CD4-positive, alpha-beta T cell treated with Interleukin-6 for 4 hours (primary cell): ENCODE measurements at places on chromosomes 5 and 9.

GRCh38 chr5:14211818-14212803 is 69.0 kb downstream of the TRIO start:
- no peak for DNase-seq

GRCh38 chr9:4464911-4465513 is 25.3 kb upstream of the SLC1A1 start:
- no peak for DNase-seq

DNA sequence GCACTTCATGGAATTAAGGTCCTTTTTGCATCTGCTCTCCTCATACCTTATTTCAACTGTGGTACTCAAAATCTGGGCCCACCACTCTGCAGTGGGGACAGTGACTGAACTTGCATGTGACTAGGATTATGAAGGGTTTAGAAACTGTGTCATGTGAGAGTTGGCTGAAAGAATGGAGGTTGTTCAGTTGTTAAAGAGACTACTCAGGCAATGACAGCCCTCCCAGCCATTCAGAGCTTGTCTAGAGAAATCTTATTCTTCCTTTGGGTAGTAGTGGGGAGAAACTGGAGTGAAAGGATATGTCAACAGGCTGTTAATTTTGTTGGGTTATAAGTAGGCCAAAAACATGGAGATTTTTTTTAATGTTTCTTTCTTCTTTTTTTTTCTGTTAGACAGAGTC is 10.3 kb downstream of the AOPEP start:
- DNase-seq, result no peak

DNA sequence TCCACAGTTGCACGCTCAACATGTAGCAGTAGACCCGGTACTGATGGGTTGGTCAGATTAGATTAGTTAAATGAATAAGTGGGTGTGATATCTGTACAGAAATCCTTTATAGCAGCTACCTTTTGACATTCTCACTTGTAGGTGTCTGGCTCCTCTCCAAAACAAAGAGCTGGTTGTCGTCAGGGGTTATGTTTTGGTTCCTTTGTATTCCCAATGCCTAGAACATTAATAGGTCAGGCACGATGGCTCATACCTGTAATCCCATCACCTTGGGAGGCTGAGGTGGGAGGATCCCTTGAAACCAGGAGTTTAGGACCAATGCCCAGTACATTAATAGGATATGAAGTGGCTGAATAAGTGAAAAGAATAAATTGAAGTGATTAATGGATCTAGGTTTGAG is 182.1 kb downstream of the SNCAIP start:
- DNase-seq, result no peak

GRCh38 chr5:97545886-97546535 is 363.0 kb upstream of the RIOK2 start:
- DNase-seq, result no peak

DNA sequence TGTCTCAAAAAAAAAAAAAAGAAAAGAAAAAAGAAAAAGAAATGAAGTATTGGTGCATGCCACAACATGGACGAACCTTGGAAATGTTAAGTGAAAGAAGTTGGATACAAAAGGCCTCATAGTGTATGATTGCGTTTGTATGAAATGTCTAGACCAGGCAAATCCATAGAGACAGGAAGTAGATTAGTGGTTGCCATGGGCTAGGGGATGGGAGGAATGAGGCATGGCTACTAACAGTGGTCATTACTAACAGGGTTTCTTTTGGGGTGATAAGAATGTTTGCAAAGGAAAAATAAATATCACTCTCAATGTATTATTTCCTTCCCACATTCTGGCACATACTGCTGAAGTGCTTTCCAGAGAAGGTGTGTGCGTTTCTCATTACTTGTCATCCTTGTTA is 44.1 kb downstream of the UGCG start:
- DNase-seq, result no peak

DNA sequence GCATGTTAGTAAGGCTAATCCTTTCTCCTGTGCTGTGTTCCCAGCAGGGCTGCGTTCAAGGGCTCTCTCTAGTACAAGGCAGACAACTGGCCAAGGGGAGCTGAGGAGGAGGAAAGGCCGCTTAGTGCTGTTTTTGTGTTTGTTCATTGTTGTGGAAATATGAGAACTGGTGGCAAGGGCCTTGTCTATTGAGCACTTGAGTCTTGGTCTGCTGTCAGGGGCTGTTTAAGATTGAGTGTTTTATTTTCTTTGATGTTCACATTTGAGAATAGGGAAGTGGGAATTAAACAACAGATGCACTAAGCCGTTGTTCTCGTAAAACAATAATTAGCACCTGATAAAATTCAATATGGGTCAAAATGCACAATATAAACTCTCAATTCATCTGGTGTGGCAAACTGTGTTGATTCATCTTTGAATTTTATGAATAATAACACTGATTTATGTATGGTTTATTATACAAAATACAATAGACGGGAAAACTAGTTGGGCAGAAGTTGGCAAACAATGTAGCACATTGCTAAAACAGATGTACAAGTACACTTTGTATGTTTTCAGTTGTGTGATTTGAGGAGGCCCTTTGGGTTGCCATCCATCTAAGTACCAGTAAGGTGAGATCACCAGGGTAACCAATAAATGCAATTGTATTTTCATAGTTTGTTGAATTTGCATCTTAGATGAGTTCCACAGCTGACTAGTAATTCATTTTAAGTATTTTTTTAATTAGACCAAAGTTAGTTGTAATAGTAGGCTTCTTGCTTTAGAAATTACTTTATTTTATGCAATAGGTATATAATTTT is 97.6 kb upstream of the GRHPR start:
- DNase-seq, result no peak

DNA sequence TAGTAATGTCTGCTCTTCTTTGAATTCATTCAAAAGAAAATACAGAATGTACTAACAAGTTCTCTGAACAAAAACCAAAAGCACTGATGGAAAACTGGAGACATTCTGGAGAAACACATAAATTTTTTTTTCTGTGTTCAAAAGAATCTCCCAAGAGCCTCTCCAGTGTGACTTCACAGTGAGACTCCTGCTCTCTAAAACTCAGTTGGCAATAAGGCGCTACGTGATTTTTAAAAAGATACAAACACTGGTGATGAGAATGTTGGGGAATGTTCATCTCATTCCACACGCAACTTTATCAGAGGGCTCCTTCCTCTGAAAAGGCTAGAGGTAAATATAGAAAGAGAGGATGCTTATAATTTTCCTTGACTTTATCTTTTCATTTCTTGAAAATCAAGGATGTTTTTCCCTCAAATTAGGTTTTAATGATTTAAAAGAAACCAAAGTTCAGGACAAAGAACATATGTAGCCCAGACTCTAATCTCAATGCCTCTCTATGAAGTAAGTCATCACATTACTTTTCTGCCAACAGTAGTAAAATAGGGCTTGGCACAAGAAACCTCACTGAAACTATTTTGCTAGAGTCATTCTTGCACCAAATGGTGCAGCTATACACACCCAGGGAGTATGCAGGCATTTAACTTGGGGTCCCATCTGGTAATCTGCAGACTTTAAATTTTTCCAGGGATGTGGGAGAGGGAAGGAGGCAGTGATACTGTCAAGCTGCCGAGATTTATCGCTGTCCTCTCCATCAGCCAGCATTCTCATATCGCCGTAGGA is 12.9 kb upstream of the AOPEP start:
- no peak for DNase-seq

DNA sequence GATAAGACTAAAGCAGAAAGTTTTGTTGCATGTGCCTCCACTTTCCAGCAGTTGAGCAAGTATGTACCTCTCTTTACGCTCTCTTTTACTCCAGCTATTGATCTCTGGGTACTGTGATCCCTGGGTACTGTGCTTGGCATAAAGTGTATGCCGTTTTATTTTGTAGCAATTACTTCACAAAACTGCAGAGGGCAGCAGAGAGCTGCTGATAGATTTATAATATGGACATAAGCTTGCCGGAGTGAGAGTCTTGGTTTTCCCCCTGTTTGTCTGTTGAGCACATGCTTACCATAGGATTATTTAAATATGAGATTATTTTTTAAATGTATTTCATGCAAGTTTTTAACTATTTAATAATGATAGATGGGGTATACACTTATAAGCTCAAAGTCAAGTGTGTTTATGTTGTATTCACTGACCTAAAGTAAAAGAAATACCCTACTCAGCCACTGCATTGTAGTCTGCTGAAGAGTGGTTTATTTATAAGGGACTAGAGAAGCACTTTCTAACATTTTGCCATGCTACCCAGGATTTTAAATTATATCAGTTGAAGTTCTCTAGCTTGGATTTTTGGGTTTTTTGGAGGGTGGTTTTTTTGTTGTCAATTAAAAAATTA is 13.0 kb downstream of the TTC1 start:
- DNase-seq, result peak; percentile 67

DNA sequence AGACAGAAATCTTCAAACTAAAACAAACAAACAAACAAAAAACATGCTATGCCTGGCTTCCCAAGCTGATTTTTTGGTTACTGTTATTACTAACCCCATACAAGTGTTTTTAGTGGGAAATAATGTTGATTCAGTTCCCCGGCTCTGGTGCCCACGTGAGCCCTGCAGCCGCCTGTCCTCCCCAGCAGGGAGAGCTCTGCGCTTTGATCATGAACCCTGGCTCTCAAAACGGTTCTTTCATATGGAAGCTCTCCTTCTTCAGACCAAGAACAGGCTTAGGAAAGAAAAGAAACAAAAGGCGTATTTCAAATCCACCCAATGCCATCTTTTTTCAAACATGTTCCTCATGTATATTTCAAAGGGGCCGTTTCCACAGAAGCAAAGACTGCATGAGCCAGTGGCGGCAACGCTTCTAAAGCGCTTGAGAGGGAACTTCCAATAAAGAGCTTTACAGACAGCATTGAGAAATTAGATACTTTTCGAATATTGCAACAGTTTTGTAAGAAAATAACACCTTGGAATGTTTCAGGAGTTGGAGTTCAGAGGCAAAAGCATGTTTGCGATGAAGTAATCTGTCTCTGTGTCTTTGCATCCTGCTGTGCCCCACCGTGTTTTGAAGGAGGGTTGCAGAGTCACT is 74.8 kb downstream of the ICE1 start:
- peak; percentile 34 for DNase-seq

GRCh38 chr9:91071184-91071990 is 269.8 kb downstream of the SYK start:
- DNase-seq, result peak; percentile 8

GRCh38 chr5:115463983-115464382 is 80.6 kb downstream of the FEM1C start:
- DNase-seq, result no peak

DNA sequence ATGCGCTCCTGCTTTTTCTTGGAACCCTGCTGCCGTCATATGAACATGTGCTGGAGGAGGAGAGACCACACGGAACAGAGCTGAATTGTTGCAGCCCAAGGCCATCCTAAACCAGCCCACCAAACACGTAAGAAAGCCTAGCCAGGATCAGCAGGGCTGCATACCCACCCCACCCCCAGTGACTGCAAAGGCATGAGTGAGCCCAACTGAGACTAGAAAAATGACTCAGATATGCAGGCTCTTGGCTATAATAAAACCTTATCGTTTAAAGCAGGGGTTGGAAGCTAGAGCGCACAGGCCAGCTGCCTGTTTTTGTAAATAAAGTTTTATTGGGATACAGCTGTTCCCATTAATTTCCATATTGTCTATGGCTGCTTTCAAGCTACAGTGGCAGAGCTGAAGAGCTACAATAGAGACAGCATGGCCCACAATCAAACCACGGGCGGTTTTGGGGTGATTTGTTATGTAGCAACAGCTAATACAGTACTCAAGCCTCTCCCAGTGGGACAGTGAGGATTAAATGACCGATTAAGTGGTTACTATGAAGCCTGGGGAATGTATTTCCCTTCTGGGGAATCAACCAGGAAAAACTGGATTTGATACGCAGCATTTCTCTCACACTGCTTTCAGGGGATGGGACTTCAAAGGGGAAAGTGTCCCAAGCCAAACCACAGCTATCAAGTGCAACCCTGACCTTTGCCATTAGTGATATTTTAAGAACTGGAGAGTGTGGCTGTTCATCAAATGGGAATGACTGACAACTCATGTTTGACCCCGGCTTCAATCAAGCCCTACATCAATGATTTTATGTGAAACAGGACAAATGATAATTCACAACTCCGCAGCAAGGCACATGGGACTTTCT is 6.3 kb downstream of the SHB start:
- no peak for DNase-seq

GRCh38 chr5:7321724-7322123 is 74.2 kb upstream of the ADCY2 start:
- no peak for DNase-seq

- DNase-seq, result no peak
Observed at GRCh38 chr5:33048315-33048714, 337.2 kb downstream of the NPR3 start.

DNA sequence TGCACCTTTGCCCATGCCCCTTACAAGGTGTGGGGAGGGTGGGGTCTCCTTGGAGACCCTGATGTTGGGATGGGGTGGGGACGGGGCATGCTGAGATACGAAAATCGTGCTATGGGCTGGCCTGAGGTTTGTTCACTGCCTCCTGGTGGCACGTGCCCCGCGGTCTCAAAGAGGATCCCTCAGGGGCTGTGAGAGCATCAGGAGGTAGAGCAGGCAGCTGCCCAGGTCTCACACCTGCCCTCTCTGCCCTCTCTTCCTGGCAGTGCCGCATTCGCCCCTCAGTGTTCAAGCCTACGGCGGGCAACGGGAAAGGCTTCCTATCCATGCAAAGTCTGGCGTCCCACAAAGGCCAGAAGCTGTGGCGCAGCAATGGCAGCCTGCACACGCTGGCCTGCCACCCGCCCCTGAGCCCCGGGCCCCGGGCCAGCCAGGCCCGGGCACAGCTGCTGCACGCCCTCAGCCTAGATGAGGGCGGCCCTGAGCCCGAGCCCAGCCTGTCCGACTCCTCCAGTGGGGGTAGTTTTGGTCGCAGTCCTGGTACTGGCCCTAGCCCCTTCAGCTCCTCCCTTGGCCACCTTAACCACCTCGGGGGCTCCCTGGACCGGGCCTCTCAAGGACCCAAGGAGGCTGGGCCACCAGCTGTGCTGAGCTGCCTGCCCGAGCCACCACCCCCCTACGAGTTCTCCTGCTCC is 6.7 kb downstream of the N4BP3 start:
- no peak for DNase-seq

GRCh38 chr5:147189109-147189424 is 45.8 kb upstream of the STK32A start:
- DNase-seq, result no peak

- no peak for DNase-seq
Observed at GRCh38 chr9:3507395-3508077, 18.3 kb downstream of the RFX3 start.

- DNase-seq, result no peak
Observed at GRCh38 chr5:124580925-124581737, 165.3 kb downstream of the ZNF608 start.

DNA sequence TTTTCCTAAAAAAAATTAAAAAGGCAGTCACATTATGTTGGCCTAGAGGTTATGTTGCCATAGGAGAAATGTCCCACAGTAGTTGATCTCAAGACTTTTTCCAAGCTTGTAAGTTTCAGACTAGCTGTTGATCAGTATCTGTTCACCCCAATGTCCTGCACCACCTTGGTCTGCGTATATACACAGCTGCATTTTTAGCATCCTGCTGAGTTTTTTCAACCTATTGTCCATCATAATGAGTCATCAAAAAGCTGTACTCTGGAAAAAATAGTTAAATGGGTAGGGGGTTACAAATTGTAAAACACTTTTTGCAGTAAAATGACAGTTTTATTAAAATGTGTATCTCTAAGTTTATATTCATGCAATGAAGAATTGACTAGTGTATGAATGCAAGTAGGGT is 53.2 kb upstream of the TMEM171 start:
- DNase-seq, result no peak

- no peak for DNase-seq
Observed at GRCh38 chr9:33943389-33943788, 105.3 kb downstream of the UBAP2 start.

GRCh38 chr5:68178579-68178978 is 37.0 kb upstream of the PIK3R1 start:
- DNase-seq, result no peak

- DNase-seq, result no peak
Observed at GRCh38 chr9:85425153-85425611, 316.6 kb downstream of the AGTPBP1 start.
